CD4-positive, alpha-beta T cell treated with Interleukin-4 for 1 hour (primary cell): ENCODE measurements at places on chromosomes 12 and 14.

DNA sequence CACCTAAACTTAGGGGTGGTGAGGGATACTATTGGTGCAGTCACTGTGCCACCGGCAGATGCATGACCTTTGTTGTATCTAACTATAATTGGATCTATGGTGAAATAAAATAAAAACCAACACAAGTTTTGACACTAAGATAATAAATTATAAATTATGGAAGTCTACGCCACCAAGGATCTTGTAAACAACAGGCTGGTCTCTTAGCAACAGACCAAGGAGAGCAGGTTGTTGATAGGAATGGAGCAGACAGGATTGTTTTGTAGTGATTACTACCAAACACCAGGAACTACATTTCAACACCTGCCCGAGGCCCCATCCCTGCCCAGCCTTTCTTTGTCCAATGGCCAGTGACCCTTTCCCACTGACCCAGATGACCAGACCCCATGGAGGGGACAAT, 1178.0 kb downstream of the VRK1 start:
- DNase-seq = peak; percentile 11

DNA sequence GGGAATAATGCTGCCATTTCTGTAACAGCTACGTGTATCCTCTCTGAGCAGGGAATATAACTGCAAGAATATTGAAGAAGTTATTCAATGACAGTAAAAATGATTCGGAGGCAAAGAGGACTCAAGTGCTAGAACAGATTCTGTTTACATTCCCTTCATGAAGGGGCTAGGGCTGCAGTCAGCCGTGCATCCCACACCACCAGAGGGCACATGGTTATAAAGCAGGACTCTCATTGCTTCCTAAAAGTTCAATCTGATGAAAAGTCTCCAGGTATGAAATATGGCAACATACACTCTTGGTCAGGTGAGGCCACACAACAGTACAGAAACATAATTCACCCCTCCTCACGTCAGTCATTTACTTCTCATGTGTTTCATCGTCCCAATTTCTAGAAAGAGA, 34.0 kb downstream of the TCHP start:
- no peak for DNase-seq

GRCh38 chr12:112809684-112810083, 18.1 kb downstream of the RPH3A start:
- DNase-seq = no peak

GRCh38 chr12:109579639-109580038, 6.0 kb downstream of the MVK start:
- no peak for DNase-seq

- no peak for DNase-seq
These were observed 10.0 kb upstream of the NRDE2 start for GRCh38 chr14:90341784-90342183.

DNA sequence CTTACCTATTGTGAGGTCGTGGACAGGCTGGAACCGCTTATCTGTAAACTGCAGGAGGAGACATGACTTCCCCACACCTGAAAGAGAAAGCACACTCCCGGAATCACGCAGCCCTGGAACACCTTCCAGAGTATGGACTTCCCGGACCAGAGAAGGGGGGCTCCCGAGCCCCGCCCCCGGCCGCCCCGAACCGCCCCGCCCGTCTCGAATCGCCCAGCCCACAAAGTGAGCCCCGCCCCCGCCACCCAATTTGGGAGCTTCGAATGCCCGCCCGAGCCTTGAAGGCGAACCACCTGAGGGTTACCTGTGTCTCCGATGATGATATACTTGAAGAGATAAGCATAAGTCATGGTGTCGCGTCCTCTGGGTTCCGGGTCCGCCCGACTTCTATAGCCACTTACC, 235 bp downstream of the RAB2B start:
- DNase-seq = no peak

- DNase-seq = no peak
These were observed 1.9 kb downstream of the MNAT1 start for GRCh38 chr14:60736494-60736893.

- DNase-seq = no peak
These were observed 174.2 kb upstream of the E2F7 start for GRCh38 chr12:77239617-77240016.

DNA sequence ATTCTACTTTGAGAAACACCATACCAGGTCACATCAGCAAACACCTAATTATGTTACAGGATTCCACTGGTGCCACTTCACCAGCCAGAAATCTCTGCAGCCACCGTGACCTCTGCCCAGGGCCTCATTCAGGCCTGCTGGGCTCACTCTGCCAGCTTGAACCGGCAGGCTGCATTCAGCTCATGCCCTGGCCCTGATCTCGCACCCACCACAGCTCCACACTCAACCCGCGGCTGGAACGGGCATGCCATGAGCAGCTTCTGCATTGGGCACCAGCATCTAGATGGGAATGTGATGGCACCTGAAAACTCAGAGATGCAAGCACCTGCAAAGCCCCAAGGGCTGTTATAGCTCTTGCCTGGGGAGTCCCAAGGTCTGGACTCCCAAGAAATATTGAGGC, 168.7 kb downstream of the DPY19L2 start:
- DNase-seq = no peak

DNA sequence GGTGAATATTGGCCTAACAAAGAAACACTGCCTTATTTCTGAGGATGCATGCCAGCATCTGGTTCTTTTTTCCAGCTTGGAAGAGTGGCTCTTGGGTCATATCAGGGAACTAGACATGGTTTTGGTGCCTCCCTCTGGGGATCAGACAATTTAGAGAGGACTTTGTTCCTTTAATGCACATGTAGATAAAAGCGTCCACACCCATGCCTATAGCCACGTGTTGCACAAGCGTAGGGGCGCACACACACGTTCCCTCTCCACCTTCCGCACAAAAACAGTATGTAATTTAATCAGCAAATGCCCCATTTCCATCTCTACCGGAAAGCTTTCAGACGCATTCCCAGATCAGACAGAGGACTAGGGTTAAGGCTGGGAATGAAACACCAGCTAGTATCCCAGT, 61.7 kb upstream of the RIC8B start:
- no peak for DNase-seq

GRCh38 chr12:131132118-131132892, 178.6 kb downstream of the ADGRD1 start:
- peak; percentile 62 for DNase-seq

DNA sequence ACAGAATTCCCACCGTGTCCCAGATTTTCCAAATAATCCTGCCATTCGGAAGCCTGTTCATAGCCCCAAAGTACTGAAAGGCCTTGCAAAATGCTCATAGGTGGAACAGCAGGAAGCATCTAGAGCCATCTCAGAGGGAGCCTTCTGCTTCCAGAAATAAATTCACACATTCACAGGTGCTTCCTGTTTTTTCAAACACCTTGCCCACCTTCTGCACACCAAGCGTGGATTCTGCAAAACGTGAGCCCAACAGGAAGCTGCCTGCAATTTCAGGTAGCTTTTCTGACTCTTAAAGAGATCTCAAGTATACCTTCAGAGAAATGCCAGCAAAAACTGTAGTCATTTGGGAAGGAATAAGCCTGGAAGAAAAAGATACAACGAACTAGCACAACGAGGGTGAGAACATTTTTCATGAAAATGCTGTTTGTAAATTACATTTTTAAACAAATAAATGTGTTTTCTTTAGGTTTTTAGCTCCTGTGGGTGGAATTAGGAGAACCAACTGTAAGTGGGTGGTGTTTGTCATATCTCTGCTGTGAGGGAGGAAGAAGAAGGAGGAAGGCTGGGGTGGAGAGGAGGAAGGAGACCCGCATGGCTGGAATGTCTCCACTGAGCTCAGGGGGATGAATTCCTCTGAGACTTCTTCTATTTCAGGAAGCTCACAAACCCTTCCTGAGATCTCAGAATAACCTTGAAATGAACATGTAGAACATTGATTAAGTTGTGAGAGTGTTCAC, at the start of gene IFNG-AS1:
TSS of gene IFNG-AS1 (plus strand) at position 264 of the 737 bp plus-strand sequence.
- peak; percentile 53 for DNase-seq

GRCh38 chr14:95128140-95128539, 29.2 kb downstream of the DICER1 start:
- no peak for DNase-seq

DNA sequence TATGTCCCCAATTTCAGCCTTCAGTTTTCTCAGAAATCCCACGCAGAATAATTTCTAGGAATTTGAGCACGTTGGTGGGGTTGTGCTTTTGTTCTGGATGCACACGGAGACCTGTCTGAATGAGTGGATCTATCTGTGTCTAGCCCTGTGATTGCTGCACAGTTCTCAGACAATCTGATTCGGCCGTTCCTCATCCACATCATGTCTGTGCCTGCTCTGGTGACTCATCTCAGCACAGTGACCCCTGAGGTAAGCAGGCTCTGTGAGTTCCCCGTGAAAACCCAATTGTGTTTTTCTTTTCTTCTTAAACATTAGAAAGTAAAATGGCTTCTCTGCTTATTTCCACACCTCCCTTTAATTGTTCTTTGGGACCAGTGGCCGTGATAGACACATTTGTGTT, 20.2 kb downstream of the UBE3B start:
- no peak for DNase-seq

- DNase-seq = no peak
These were observed 9.5 kb downstream of the NDRG2 start for GRCh38 chr14:21015312-21015711.

GRCh38 chr12:51405801-51406207, 14.6 kb upstream of the GALNT6 start:
- no peak for DNase-seq

GRCh38 chr12:108862588-108862959, 5.2 kb upstream of the SSH1 start:
- DNase-seq = no peak

GRCh38 chr12:22473212-22473611, 71.1 kb downstream of the C2CD5 start:
- DNase-seq = peak; percentile 5

- no peak for DNase-seq
These were observed 263.2 kb upstream of the NPAS3 start for GRCh38 chr14:32675433-32675832.

- DNase-seq = no peak
These were observed 91.7 kb upstream of the PELI2 start for GRCh38 chr14:56026506-56026905.

- DNase-seq = no peak
These were observed 16.6 kb downstream of the RFLNA start for GRCh38 chr12:124311292-124312109.

DNA sequence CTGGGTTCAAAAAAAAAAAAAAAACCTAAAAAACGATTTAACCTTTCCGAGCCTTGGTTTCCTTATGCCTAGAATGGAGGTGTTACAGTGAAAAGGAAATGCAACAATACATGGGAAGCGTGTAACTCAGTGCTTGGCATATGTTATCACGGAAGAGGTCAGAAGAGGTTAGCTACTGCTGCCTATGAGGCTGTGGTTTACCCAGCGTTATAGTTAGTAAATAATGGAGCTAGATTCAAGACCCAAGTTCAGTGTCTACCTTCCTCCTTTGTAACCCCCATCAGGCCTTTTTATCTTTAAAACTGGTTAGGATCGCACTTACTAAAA, 839 bp downstream of the IFT43 start:
- DNase-seq = no peak

- DNase-seq = no peak
These were observed 1.2 kb upstream of the TNFAIP2 start for GRCh38 chr14:103121846-103122584.

DNA sequence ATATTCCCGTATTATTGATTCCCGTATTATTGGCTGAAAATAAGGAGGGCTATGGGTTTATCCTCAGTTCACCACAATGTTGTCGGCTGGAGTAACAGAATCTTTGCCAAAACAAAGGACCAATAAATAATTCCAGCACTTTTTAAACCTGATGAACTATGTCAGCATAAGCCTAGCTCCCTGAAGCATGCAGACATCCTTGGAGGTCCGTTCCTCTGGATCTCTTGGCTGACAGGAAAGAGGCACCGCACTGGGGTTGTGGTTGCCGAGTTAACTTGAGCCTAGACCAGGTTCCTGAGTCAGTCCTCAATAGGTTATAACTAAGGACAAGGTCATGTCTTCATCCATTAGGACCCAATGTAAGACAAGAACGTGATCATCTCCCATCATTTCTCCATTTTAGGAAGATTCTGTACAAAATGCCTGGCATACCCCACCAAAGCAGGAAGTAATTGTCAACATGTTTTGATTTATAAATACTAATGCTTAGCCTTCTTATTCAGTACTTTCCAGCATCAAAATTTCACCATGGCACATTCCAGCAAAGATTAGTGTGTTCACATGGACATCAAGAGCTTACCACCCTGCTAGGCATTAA, 36.6 kb downstream of the NID2 start:
- DNase-seq = no peak

DNA sequence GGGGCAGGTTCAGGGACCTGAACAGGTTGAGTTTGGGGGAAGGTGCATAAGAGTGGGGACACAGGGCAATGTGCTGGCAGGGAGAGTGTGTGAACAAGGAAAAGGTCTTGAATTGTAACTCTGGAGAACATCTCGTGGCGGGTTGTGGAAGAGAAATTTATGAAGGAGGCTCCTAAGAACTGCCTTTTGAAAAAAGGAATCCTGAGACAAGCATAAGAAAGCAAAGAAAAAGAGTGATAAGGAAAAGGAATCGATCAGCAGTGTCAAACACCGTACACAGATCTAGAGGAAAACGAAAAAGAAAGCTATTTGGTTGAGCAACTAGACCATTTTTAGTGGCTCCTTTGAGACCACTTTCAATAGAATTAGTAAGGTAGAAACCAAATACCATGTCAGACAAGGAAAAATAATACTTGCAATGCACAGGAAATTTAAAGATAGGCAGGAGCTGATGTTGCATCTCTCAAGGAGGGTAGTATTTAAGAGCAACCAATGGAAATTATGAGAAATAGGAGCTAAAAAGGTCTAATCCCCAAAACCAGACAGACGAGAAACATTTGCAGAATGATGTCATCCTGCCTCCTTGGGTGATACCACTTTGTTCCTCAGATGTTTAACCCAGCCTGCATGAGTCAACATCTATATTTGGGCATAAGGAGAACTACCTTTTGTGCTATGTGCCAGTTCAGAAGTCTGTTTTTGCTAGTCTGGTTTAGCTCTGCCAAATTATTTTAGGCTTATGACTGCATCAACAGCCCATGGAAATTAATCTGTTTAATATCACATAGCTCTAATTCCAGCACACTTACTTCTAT, 64.5 kb upstream of the STK38L start:
- peak; percentile 22 for DNase-seq
